NCI-H146 (cell line): ENCODE measurements at places on chromosomes 12 and 14.

DNA sequence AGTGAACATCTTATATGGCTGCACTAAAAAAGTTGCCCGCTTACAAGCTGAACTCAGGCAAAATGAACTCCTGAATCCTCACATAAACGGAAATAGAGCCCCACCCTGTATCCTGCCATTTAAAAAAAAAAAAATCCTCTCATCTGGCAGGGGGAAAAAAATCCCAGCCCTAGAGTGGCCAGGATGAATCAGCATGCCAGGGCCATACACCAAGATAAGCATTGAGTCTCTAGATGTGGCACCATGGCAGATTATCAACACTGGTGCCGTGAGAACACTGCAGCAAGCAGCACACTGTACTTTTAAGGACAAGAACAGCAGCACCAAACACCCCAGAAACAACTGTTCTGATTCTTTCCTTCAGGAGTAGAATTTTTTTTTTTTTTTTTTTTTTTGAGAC is 65.5 kb downstream of the RASSF3 start:
- no peak for DNase-seq

- DNase-seq, result peak; percentile 34
Observed at GRCh38 chr12:15808652-15809051, 19.5 kb upstream of the EPS8 start.

DNA sequence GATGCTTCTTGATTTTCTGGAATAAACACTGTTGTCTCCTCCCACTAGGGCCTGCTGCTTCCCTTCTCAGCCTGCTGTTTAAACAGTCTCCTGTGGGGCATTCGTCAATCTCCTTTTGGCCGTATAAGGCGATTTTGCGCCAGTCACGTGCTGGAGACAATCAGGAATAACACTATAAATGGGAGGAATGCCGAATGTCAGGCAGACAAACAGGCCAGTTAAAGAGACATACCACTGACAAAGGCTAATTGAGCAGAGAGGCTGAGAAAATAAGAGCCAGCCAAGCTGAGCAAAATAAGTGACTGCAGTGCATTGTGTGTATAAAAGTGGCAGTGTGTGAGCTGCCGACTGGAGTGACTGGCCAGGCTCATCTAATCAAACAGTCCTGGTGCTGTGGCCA is 23.3 kb downstream of the DMAC2L start:
- DNase-seq, result peak; percentile 92

DNA sequence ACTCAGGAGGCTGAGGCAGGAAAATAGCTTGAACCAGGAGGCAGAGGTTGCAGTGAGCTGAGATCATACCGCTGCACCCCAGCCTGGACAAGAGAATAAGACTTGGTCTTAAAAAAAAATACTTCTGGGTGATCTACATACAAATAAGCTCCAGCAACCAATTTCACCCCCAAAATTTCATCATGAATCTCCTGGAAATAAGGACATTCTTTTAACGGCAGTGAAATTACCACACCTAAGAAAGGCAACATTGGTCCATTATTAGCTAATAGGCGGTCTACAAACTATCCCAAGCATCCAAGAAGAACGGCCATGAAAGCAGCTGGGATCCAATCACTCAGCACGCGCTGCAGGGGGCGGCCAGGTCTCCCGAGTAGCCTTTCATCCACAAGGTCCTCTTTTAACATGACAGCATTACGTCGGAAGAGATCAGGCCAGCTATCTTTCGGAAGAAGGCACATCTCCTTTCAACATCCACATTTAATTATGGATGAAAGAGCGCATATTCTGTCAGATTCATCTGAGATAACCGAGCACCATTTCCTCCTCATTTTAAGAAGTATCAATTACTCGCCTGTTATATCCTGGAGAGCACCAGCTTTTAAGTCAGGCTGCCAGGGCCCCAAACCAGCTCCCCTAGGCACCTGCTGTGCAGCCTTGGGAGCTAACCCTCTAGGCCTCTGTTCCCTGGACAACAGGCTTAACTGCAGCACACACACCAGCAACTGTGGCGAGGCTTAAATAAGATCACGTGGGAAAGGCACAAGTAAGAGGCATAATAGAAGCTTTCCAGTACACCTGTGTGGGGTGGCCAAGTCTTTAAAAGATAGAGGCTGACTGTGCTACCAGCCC is 4.2 kb downstream of the SLC15A4 start:
- DNase-seq, result peak; percentile 22

GRCh38 chr12:113007166-113007565 is 28.8 kb downstream of the OAS2 start:
- DNase-seq, result no peak

DNA sequence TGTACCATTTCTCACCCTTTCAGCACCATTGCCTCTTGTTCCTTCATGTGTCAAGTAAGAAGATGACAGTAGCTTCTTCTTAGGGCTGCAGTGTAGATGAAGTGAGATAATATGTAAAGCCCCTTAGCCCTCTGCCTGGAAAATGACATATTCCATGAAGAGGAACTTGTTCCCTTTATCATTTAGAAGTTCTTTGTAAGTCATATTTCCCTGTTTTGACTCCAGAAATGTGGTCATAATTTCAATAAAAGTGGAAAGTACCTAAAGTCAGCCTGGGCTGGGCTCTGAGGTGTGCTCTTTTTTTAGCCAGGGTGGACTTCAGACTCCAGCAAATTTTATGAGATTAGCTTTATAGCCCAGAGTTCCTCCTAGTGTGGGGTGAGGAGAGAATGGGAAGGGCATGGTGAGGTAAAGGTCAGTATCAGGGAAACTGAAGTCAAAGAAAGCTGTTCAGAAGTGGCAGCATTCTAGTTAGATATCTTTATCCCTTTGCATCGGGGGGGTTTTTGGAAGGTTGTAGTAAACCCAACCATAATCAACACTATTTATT is 92.5 kb downstream of the TMCC3 start:
- DNase-seq, result no peak

GRCh38 chr12:34396861-34397590 is 374.7 kb downstream of the ALG10 start:
- no peak for DNase-seq

DNA sequence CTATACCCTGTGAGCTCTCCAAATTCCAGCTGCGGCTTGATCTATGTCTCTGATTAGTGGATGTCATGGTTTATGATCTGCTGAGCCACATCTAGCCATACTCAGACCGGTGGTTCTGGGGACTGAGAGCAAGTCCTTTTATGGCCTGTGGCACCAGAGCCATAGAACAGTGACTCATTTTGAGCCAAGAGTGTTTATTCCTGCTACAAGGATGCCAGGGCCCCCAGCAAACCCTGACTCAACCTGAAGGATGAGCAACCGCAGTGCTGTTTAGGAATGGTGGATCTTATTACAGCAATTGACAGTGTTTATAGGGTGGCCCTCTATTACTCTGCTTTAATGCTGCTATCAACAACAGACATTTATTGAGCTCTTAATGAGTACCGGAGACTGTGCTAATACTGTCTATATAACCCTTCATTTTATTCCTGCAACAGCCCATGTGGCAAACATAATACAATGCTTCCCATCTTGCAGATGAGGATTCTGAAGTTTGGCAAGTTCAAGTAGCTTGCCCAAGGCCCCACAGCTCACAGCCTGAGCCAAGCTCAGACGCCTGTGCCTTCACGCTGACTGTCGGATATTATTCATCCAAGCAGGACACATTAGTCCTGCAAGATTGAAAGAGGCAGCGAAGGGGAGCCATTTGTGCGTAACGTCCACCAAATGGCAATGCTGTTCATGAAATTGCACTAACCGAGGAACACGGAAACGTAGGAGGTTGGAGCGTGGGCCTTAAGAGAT is 273.6 kb upstream of the PWP1 start:
- DNase-seq, result no peak

DNA sequence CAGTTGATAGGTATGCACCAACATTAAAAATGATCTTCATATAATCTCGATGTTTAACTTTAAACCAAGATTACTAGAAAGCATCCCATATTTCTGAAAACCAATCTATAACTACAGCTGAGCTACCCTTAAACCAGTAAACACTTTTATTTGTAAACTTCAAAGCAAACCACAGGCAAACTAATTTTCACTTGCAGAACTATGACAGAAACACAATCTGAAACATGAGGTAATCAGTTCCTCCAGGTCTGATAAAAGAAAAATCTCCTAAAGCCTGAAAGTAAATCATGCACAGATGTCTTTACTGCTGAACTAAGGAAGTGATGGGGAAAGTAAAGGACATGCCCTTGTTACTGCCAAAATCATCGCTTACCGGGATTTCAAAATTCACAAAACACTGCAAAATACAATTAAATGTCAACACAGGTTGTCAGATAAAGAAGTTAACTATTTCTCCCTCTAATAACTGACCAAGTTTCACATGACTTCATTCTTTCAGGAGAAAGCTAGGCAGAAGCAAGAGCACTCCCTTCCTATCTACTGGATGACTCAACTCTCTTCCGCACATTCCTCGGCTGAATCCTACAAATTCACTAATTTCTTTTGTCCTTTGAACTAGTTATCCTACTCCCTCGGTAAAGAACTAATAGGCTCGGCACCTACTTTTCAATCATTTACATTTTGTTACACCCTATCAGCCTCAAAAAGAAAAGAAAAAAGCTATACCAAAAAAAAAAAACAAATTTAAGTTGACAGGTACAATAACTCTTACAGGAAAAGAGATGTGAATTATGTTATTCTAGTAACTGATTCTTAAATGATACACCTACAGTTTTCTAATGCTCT is 1.4 kb downstream of the EEA1 start:
- DNase-seq, result no peak

DNA sequence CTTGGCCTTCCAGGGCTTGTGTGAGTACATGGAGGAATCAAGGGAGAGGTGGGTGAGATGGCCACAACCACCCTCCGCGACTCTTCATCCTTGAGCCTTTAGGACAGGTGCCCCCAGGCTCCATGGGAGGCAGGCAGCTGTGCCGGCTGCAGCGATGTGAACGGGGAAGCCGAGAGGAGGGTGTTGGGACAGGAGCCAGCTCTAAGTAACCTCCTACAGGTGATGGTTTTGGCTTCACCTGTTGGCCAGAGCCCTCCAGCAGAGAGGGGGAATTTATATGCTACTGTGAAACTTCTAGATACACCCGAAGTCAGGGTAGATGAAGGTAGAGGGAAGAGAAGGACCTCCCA is 132.2 kb upstream of the HIF1A start:
- DNase-seq, result peak; percentile 43

GRCh38 chr12:102343361-102344121 is 136.8 kb downstream of the IGF1 start:
- DNase-seq, result no peak

DNA sequence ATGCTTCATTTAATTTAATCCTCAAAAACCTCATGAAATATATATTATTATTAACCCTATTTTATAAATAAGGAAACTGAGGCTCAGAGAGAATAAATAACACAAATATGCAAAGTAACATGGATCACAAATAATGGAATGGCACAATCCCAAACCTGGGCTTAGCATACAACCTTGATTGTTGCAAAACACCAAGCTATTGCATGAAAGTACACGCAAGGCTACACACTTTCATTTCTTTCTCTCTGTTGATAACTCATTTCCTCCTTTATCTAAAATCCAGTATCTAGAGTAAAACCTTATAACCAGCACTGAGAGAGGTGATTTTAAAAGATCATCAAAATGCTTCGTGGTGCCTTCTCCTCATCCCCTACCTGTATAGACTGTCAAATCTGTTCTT is 2.8 kb upstream of the DAAM1 start:
- no peak for DNase-seq

- DNase-seq, result no peak
Observed at GRCh38 chr14:101584055-101584859, 23.0 kb downstream of the DIO3 start.

DNA sequence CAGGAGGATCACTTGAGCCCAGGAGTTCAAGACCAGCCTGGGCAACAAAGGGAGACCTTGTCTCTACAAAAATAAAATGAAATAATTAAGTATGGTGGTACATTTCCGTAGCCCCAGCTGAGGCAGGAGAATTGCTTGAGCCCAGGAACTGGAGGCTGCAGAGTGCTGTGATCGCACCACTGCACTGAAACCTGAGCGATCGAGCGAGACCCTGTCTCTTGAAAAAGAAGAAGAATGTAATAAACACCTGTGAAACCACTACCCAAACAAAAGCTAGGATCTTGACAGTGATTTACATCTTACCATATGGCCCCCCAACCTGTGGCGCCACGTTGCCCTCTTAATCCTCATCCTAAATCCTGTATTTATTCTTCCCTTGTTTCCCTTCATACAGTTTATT is 5.7 kb upstream of the DTX1 start:
- DNase-seq, result no peak

GRCh38 chr12:627285-627684 is 36.0 kb downstream of the NINJ2 start:
- DNase-seq, result no peak

DNA sequence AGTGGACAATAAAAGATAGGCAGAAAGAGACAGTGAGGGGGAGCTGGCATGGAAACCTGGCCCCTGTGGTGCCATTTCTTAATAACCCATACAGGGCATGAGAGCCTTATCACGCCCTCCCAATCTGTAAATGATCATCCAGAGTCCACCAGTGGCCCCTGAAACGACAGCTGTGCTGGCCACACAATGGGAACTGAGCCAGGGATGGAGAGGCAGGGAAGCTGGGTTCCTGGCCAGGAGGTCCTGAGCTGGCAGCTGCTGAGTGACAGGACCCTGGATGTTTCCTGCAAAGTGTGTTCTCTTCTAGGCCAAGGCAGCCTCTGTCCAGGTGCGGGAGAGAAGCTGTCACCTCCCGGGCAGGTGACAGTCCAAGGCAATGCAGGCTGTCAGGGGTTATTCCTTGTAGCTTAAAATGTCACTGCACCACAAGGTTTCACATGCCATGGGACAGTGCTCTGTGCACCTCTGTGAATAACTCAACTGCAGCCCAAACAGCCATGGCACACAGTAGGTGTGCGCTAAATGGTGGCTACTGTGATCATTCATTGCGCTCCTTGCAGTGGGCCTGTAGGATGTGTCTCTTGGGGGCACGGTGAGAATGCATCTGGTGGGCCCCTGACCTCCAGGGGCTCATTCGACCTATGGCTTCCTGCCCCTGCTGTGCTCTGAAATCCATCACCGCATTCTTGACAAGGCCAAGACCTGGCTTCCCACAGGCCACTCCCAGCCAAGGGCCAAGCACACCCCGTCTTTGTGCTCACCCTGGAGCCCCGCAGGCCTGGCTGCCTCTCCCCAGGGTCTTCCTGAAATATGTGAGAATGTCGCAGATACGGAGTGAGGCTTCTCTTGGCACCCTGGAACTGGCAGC is 46.3 kb upstream of the BCL11B start:
- DNase-seq, result no peak

DNA sequence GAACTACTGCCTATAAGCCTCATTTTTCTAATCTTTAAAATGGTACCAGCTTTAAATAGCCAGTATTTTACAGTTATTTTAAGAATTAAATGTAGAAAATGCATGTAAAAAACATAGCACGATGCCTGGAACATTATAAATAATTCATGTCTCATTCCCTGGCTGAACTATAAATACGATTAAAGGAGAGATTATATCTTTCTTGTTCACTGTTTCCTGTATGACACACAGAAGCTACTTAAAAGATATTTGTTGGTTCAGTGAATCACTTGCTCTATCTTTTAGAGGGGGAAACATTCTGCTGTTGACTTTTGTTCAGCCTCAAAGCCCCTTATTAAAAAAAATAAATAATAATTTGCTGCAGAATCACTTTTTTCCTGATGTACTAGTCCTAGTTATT is 406.9 kb downstream of the LRFN5 start:
- no peak for DNase-seq
